ENCODE measurements at places on chromosomes 1 and 21. TPM values are rescaled to one million over a fixed set of nuclear protein-coding genes. Genes with fewer than 3 reads are reported as not detected.

- DNase-seq: no peak
These were observed 713.8 kb downstream of the KCNT2 start for GRCh38 chr1:195894411-195894810.

DNA sequence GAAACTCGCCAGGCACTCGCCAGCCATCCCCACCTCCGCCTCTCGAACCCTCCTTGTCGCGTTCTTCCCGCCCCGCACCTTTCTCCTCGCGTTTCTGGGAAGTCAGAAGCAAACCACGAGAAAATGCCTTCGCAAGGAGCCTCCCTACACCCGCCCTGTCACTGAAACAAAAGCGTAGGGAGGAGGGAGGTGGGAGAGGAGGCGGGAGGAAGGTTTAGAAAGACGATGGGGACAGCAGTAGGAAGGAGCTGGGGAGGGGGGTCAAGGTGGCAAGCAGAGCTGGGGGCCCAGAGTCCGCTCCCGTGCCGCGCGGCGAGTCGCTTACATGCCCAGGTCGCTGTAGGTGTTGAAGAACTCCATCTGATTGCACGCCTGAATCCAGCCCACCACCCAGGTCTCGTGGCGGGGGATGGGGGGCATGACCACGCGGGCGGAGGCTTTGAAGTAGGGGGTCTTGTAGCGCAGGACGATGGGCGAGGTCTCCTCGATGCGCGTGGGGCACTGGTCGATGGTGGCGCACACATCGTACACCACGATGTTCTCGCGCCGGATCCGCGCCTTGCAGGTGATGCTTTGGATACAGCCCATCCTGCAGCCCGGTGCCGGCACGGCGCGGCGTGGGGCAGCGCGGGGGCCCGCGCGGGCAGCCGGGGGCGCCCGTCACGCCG lies 1.0 kb downstream of the FAM78B start:
- DNase-seq: peak; percentile 19

- DNase-seq: no peak
These were observed 48.3 kb upstream of the ARTN start for GRCh38 chr1:43885279-43885801.

GRCh38 chr1:166597516-166597915 lies 241.8 kb upstream of the POGK start:
- DNase-seq: no peak

GRCh38 chr1:192786576-192786975 lies 22.3 kb upstream of the RGS2 start:
- no peak for DNase-seq

GRCh38 chr1:244063498-244063897 lies 12.4 kb downstream of the ZBTB18 start:
- DNase-seq: no peak

- DNase-seq: no peak
These were observed 2.3 kb downstream of the SLC37A1 start for GRCh38 chr21:42515708-42516502.

DNA sequence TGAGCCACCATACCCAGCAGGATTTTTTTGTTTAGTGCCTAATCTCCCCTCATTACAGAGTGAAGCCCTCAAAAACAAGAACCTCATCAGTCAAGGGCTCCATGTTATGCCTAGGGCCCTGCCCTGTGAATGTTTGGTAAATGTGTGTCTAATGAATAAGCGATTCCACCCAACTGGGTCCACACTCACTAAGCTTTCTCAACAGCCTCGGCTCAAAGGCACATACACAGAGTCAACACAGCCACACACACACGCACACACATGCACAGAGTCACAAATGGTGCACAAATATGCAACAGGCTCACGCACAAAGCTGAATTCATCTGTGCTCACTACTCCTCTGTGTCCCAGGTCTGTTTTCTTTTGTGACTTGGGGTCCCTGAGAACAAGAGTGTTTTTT lies 11.7 kb upstream of the SYNC start:
- no peak for DNase-seq

GRCh38 chr1:35585281-35585680 lies 12.2 kb downstream of the TFAP2E start:
- DNase-seq: no peak

DNA sequence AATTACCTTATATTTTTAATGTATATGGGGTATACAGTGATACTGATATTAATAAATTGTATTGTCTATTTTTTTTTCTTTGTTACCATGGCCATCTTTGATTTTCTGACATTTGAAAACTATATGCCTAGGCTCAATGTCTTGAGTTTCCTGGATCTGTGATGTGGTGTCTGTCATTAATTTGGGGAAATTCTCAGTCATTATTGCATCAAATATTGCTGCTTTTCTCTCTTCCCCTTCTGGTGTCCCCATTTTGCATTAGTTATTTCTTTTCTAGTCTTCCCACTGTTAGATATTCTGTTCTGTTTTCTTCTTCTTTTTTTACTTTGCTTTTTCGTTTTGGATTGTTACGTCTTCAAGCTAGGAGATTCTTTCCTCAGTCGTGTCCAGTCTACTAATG lies 33.8 kb downstream of the ZBTB40 start:
- DNase-seq: no peak

DNA sequence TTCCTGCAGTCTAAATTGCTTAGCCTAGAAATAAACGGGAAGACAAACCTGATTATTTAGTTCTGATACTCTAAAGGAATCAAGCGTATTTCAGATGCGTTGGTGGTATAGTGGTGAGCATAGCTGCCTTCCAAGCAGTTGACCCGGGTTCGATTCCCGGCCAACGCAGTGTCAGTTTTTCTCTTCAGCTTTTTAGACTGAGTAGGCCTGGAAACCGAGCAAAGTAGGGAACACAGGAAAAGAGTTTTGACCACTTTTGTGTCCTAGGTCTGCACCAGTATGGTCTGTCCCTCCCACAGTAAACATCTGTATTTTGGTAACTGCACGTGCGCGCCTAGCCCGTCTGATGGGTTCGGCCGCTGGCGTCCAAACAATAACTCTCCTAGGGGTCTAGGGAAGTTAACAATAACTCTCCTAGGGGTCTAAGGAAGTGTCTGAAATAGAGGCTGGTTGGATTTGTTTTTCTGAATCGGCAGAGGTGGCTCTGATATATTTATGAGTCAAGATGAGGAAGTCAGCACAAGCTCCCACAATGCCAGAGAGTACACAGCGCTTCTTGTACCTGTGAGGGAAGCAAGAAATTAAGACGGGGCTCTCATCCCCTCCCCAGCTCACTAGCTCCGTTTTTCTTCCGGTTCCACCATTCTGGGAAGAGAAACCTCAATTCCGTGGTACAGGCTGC lies 15.6 kb upstream of the HJV start:
- DNase-seq: peak; percentile 83

- no peak for DNase-seq
These were observed 224.0 kb downstream of the KIF26B start for GRCh38 chr1:245378745-245379144.

DNA sequence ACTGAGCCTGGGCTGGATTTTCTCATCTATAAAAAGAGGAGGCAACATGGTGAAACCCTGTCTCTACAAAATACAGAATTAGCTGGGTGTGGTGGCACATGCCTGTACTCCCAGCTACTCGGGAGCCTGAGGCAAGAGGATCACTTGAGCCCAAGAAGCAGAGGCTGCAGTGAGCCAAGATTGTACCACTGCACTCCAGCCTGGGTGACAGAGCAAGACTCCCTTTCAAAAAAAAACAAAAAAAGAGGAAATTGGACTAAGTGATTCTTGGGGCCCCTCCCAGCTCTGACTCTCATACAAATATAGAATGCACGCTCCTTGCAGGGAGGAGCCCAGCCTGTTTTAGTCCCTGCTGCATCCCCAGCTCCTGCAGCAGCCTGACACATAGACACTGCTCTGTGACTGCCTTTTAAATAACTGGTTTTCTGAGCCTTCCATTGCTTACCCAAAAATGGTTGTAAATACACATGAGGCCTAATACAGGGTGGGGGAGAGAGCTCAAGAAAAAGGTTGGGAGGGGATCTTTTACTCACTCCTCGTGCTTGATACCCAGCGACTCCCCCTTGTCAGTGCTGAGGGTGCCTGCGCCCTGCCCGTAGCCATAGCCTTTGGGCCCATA lies 17.2 kb downstream of the CSRP1 start:
- no peak for DNase-seq

DNA sequence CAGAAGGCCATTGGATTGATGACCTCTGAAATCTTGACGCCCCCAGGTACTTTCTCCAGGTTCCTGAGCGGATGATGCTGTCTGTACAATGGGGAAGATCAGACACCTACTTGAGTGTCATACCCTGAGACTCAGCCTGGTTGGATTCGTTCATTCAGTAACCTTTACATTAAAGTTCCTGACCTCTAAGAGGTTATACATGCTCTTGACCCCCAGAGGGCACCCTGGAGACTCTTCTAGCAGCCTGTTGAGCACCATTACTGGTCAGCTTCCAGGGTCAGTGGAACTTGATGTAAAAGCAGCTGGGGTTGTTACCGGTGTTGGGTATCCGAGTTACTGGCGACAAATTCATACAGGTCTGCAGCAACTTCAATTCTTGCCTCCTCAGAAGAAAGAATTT lies 114.3 kb upstream of the ZNF678 start:
- no peak for DNase-seq

GRCh38 chr1:83790446-83790845 lies 208.5 kb downstream of the TTLL7 start:
- DNase-seq: no peak

DNA sequence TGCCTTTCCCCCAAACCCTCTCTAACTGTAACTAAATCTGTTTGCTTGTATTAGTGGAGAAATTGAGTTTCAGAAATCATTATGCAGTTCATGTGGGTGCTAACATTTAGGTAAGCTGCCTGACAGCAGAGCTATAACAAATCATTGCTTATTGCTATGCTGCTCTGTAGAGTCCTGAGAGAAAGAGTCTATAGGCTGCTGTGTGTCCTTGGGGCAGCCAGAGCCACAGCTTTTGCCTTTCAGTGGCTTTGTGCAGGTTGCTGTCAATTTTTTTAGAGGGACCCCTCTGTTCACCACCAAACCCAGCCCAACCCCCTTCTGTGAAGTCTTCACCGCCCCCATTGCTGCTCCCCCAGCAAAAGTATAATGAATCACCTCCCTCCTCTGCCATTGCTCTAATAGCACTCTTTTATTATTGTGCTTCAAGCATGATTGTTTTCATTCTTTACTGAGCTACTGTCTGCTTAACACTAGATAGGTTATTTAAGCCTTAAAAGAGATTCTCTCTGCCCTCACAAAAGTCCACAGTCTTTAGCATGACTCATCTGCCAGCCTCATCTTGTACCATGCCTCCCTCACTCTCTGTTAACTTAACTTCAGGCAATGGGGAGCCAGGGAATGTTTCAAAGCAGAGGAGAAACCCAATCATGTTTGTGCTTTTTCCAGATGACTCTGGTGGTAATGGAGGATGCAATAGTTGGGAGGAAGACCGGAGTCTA lies 38.6 kb downstream of the DIRAS3 start:
- no peak for DNase-seq

DNA sequence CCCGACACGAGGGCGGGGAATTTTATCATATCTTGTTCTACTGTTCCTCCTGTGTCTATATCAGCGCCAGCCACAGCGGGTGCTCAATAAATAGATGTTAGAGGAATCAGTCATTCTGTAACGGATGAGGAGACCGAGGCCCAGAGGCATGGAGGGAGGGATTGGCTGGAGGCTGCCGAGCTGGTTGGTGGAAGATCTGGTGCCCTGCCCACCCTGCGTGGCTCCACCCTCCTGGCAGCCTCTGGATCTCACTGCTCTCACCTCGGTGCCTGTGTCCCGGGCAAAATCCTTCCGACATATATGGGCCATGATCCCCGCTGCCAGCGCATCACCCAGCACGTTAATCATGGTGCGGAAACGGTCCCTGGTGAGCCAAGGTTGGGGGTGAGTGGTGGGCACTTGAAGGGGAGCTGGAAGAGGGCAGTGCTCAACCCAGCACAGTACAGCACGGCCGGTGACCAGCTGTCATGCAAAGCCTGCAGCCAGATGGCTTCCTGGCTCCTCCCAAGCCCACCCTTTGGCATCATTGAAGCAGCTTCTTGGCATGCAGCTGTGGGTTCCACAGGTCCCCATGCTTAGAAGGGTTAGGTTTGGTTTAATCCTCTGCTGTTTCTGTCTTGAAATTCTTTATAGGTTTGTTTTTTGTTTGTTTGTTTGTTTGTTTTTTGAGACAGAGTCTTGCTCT lies 26.7 kb downstream of the PODN start:
- no peak for DNase-seq

DNA sequence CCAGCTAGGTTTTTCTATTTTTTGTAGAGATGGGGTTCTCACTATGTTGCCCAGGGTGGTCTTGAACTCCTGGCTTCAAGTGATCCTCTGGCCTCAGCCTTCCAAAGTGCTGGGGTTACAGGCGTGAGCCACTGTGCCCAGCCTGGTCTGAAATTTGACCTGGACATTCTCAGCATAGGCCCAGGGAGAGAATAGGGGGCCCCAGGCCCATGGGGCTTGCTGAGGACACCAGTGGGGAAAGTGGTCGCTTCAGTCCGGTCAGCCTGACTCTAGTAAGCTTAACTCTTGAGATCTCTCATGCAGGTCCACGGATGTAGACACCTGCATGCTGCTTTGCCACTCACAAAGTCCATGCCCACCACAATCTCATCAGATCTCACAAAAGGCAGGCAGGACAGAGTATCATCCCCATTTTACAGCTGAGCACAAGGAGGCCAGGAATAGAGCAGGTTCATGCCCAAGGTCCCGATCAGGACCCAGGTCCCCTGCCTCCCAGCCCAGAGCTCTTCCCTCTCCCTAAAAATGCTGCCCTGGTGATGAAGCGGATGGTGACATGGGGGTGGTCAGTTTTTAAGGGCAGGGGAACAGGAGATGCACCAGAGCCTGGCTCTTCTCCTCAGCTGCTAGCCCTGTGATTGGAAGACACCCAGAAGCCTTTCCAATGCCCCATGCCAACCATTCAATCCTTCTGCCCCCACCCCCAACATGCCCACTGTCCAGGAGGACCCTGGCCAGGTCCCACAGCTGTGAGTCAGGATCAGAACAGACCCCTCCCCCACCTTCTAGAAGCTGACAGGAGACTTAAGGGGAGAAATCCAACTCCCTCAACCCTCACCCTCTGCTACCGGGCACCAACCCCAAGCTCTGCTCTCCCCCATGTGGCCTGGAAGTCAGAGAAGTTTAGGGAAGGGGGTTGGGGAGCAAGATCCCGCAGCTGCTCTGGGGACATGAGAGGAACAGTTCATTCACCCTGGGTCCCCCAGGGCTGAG lies 1.8 kb downstream of the FHL3 start:
- DNase-seq: no peak

GRCh38 chr1:169202791-169203665 lies 96.5 kb downstream of the ATP1B1 start:
- DNase-seq: no peak

GRCh38 chr1:28144203-28145135 lies 32.0 kb downstream of the PTAFR start:
- no peak for DNase-seq

The TFF3 gene
- 0.98 TPM for total RNA-seq

The PADI1 gene
- not detected for total RNA-seq

The ANGPTL1 gene
- total RNA-seq: 13.3 TPM

The CFAP45 gene
- total RNA-seq: 0.92 TPM

The SPATA46 gene
- total RNA-seq: not detected

The BLACAT1 gene
- not detected for total RNA-seq

The IFNLR1 gene
- 2.6 TPM for total RNA-seq

The NOS1AP gene
- total RNA-seq: 4.5 TPM

The CCDC28B gene
- total RNA-seq: 11.8 TPM

The CBR3 gene
- total RNA-seq: 1.2 TPM

The CHIA gene
- not detected for total RNA-seq

All from heart right ventricle (tissue), 16 donors.